ENCODE measurements at places on chromosomes 2 and 18.

GRCh38 chr2:219783359-219783975, 156.0 kb downstream of the SLC4A3 start:
- DNase-seq: no peak

DNA sequence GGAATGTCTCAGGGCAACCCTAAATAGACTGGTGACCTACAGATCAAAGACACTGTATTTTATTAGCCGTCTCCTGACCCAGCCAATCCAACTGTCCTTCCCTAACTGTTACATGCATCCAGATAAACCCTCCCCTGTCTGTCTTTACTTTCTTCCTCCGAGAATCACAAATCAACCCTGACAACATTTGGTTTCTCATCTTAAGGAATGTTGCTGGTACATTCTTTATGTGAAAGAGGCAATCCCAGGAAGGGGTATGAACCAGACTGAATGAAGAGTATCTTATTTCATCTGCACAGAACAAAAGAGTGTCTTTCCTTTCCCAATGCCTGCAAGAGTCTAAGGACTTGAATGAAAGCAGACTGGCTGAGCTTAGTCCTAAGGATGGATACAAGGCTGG, 113.9 kb upstream of the LTBP1 start:
- DNase-seq: no peak

DNA sequence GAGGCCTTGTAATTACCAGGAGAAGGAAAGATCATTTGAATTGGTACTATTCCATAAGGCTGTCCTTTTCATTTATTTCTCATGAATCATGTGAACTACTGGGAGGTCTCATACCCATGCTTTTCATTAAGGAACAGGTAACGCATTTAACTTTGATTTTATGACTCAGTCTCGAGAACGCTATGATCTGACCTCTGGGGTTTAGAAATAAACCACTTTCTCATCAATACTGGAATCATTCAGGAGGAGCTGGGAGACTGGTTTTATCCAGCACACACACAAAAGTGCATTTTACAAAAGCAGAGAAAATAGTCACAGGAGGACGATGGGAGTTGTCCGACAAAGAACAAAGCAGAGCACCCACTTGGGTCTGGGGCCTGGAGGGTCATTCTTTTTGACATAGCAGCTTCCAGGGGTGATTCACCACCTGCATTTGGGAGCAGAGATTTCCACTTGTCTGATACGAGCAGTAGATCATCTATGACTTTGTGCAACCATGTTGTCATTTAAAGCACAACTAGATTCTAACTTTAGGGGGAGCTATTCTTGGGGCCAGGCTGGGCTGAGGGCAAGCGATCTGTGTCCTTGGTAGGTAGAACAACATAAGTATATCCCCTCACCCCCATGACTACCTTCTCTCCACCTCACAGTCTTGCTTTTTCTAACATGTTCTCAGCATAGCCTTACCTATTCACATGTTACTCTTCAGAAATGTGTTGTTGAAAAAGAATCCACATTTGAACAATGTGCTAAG, 95.9 kb upstream of the SCG2 start:
- DNase-seq: no peak

- no peak for DNase-seq
These were observed 80.7 kb upstream of the MEX3C start for GRCh38 chr18:51278045-51278649.

- no peak for DNase-seq
These were observed 102.3 kb downstream of the SPTBN1 start for GRCh38 chr2:54558188-54559005.
